Activated CD4-positive, alpha-beta T cell treated with anti-CD3 and anti-CD28 coated beads, Interleukin-2, Interleukin-4, amounts not matched to agents 100 ng/mL and 50 ng/mL, durations not matched to agents 16 hours and 8 hours (primary cell): ENCODE measurements at places on chromosomes 16 and 17.

GRCh38 chr16:69150146-69150865 lies 17.9 kb downstream of the UTP4 start:
- peak; percentile 62 for DNase-seq

- DNase-seq = no peak
Observed at GRCh38 chr16:85430523-85431421, 182.3 kb upstream of the GSE1 start.

DNA sequence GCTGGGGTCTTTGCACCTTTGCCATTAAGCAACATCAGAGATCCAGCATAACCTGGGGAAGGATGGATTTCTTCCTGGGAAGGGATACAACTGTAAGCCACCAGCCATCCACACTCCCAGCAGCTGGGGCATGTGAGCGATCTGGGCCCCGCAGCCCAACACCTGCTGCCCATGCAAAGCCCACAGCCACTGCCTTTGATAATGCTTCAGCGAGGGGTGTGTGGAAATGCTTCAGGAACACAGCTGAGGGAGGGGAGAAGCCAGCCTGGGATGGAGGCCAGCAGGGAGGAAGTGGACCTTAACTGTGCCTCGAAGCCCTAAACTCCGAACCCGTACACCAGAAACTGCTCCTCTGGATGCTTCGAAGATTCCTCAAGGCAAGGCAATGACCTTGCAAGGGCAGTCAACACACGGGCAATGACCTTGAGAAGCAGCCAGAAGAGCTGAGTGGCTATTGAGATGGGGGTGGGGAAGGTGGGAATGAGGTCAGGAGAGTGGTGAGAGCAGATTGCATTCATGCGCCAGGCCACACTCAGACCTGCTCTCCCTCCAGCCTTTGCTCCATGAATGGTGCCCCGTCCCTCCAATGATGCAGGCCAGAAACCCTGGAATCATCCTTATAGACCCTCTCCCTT lies 49.1 kb downstream of the KATNIP start:
- no peak for DNase-seq

DNA sequence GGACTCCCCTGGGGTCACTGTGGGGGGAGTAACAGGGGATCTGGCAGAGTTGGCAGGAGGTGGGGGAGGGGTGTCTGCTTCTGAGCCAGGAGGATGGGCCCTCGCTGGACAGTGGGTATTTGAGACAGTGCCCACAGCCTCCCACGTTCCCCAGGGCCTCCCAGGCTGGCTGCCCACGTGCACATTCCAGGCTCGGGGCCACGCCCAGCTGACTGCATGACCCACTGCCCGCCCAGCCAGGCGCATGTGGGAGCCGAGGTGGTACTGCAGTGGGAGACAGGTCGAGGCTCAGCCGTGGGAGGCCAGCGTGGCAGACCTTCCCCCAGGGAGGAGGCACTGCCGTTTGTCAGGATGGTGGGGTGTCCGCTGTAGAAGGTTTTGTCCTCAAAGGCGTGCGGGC lies 38.8 kb downstream of the BAHCC1 start:
- DNase-seq = no peak

DNA sequence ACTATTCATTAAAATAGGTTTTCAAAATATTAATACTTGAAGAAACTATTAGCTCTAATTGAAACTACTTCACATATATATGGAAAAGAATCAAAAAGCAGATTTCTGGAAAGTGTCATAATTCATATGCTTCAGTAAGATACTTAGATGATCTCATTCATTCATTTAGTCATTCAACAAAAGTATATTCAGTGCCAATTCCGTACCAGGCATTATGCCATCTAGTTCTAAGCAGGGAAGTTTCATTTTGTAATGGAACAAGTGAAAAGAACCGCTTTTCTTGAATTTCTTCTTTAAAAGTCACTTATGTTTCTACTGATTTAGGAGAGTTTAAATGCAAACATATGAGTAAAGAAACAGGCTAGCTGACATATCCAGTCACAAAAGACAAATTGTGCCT lies 118.3 kb upstream of the FAM20A start:
- DNase-seq = no peak
